ENCODE measurements at places on chromosomes 6 and 20.

GRCh38 chr20:7775072-7775471 lies 165.2 kb downstream of the HAO1 start:
- no peak for DNase-seq

GRCh38 chr6:1869769-1870168 lies 260.1 kb downstream of the FOXC1 start:
- no peak for DNase-seq

- peak; percentile 87 for DNase-seq
Observed at GRCh38 chr6:143755301-143755744, 77.6 kb downstream of the PHACTR2 start.

- peak; percentile 73 for DNase-seq
Observed at GRCh38 chr6:113855500-113856374, 1.4 kb upstream of the MARCKS start.

- DNase-seq: no peak
Observed at GRCh38 chr6:33722103-33722623, 10.7 kb upstream of the UQCC2 start.

- DNase-seq: no peak
Observed at GRCh38 chr6:153758516-153758915, 280.5 kb upstream of the OPRM1 start.

GRCh38 chr6:146420255-146420654 lies 123.4 kb upstream of the RAB32 start:
- no peak for DNase-seq

GRCh38 chr6:45801471-45802289 lies 214.0 kb downstream of the CLIC5 start:
- no peak for DNase-seq

GRCh38 chr20:41030531-41031242 lies 2.1 kb downstream of the TOP1 start:
- DNase-seq: no peak

DNA sequence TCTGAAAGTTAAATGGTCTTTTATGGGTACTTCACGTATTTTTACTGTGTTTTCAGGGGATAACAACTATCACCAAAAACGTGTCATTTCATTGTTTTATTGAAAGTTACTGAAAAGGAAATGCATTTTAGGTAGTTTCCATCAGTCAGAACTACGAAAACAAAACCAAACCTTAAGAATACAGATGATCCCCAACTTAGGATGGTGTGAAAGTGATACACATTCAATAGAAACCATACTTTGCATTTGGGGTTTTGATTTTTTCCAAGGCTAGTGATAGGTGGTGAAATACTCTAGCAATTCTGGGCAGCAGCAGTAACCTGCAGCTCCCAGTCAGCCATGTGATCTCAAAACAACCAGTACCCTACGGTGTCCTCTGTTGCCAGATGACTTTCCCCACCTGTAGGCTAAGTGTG lies 25.9 kb upstream of the EFHC1 start:
- no peak for DNase-seq

DNA sequence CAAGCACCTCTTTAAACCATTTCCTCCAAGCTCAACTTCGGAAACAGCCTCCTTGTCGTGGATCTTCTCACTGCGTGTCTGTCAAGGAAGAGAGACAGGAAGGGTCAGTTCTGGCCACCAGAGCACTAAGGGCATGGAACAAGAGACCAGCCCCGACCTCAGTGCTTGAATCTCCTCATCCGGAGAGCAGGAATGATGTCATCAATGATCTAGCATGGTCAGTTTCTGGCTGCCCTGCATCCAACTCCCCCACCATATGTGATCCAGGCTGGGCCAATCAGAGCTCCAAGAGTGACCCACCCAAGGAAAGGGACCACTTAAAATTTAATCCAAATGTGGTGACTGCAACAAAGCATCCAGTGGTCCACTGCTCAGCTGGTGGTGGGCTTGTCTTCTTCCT lies 23.3 kb upstream of the DSN1 start:
- no peak for DNase-seq

DNA sequence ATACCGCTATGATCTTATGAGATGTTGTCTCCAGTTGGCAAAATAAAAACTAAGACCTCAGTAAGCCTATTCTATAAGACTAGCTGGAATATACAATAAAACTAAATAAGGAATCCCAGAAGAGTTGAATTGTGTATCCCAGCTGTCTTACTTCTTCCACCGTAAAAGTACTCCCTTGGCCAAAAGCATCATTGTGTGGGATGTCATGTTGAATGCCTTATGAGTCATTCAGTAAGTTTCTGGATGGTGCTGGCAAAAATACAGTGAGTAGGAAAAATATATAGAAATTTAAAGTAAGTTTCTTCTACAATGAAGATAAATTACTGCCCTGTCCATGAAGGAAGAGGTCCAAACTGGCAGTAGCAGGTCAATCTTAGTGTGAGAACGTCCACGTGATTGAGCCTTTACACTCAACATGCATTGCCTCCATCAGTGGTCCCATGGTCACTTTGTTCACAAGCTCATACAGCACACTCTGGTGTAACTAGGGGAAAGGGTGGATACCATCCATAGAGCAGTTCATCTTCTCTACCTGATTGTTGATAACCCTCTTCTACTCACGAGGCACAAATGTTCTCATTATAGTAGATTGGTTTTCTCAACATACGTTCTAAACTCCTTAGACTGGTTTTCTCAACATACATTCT lies 13.7 kb upstream of the ZNF318 start:
- no peak for DNase-seq
